Lower leg skin (tissue), 4 donors: ENCODE measurements at places on chromosomes 5 and 9.

GRCh38 chr5:80540691-80541090 is 29.4 kb downstream of the ANKRD34B start:
- DNase-seq: no peak

GRCh38 chr9:130448771-130449603 is 4.2 kb downstream of the ASS1 start:
- no peak for DNase-seq

GRCh38 chr5:155727512-155728145 is 599.3 kb upstream of the SGCD start:
- DNase-seq: no peak

DNA sequence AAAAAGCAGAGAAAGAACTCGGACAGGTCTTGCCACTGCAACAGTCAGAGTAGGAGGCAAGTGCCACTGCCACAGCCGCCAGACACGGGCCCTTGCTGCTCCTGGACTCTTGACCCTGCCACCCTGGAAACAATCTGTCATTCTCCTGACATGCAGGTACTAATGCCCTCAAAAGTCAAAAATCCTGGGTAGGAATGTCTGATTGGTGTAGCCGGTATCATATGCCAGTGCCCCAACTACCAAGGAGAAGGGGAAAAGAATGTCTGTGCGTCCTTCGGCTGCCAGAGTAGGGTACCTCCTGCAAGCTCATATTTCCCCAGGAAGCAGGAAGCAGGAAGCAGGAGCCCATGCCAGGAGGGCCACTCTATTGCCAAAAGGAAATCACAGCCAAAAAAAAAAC is 30.5 kb upstream of the F2RL1 start:
- no peak for DNase-seq

DNA sequence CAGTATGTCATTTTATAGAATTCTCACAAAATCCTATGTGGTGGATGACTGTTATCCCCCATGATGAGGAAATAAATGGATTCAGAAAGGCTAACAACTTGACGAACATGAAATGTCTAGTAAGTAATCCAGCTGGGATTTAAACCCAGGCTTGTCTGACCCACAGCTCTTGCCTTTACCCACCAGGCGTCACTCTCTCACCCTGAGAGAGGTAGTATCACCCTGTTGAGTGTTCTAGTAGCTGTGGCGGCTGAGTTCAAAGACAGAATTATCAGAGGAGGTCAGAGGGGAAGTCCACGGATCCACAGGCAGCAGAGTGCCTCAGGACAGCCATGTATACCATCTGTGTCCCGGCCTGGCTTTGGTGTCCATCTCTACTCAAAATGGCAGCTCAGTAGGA is 113.8 kb downstream of the ZNF462 start:
- DNase-seq: no peak

DNA sequence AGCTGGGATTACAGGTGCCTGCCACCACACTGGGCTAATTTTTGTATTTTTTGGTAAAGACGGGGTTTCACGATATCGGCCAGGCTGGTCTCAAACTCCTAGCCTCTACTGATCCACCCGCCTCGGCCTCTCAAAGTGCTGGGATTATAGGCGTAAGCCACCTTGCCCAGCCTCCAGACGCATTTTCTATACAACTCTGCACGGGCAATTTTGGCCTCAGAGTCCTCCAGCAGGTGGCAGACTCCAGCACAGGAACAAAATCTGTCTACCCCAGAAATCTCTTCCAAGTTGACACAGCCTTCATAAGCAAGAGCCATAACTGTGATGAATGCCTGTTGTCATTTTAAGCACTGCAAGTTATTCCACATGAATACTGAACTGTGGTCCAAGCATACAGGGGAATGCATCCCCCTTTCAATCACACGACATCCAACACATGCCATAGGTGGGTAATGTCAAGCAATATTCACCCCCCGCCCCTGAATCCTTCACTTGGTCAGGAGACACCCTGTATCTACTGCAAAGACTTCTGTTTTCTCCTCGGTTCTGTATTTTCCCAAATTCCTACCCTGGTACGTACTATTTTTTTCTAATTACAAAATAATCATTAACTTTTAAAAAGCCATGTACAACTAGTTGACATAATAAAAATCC is 50.8 kb downstream of the ALDH7A1 start:
- DNase-seq: no peak

DNA sequence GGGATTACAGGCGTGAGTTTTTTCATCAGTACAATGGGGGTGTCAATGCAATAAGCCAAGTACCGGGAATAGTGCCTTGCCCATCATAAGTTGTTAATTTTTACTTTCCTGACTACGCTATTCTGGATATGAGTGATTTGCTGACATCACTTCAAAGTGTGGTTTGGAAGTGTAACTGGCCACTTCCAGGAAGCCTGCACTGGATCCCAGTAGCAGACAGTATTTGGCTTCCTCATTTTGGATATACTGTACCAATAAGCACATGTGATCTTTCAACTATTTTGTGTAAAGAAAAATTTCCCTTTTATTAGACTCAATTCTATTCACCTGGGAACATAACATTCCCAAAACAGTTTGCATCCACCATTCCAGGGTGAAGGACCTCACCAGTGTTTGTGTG is 417.7 kb upstream of the KLF4 start:
- no peak for DNase-seq

DNA sequence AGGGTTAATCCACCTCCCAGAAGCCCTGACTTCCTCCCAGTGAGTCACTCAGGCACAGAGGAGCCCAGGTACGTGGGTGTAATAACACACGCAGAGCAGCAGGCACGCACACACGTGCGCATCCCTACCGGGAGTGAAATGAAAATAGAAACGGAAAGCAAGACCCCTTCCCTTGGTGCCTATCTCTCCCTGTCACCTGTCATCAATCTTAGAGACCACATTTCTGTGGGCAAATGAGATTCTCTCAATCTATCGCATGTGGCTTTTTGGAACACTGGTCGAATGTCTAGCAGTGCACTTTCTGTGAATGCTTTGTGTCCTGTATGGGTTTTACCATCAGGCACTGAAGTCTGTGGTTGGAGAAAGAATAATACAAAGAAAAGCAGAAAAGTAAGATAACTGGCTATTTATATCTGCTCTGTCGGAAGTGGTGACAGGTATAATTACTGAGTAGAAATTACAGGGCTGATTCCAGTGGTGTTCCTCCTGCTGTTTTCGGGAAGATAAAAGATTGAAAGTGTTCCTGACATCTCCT is 137.7 kb upstream of the GRIA1 start:
- DNase-seq: no peak

DNA sequence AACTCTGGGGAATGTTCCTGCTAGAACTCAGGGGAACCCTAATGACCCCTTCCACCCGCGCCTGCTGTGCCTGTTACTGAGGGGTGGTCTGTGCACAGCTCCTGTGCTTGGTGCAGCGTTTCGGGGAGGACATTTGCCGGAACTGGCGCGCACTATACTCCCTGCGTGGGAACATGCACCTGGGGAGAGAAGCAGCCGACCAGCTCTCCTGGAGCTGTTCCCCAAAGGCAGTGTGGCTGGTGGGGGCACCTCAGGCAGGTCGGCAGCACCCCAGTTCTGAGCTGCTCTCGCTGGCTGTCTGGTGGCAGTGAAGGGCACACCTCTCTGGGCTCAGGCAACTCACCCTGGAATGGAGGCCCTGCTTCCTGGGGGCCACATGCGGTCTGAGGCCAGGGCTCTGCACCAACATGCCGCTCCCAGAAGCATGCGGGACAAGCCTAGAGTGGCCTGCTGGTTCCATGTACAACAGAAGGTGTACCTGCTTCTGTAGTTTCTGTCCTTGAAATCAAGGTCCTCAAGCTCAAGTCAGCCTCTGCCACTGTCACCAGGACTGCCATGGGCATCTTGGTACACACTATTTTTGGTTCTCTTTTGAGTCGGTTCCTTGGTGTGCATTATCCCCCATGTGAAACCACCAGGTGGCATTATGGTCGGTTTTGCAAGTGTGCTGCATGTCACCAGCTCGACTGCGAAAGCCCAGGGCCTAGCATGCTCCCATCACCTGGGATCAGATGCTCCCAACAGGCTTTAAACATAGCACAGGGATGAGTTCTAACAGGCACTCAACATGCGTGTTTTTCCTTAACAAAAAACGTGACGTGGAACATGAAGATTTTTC is 7.8 kb upstream of the MRNIP start:
- DNase-seq: no peak

GRCh38 chr5:122463221-122463620 is 151.2 kb downstream of the SNCAIP start:
- DNase-seq: no peak

GRCh38 chr9:131697908-131698617 is 41.8 kb downstream of the RAPGEF1 start:
- DNase-seq: peak; percentile 83

- no peak for DNase-seq
Measured at GRCh38 chr5:127988146-127988760, 95.3 kb upstream of the SLC12A2 start.

- no peak for DNase-seq
Measured at GRCh38 chr5:76303921-76304320, 99.2 kb upstream of the IQGAP2 start.

- no peak for DNase-seq
Measured at GRCh38 chr5:16538006-16538405, 72.4 kb upstream of the ZNF622 start.

DNA sequence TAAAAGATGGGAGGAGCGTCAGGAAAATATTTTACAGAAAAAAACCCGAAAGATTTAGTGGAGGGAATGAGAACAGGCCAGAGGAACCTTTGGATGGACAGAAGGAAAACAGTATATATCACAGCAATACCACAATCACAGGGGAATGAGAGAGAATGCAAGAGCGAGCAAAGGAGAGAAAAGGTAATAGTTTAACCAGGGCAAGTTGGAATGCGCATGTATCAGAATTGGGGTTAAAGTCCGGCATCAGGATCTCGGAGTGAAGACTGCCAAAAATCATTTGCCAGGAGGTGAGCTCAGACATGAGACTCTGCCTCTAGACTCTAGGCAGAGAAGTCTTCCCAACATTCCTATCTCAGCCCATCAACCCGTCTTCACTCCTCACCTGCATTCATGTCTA is 36.8 kb downstream of the PCDHGC5 start:
- DNase-seq: no peak

- DNase-seq: no peak
Measured at GRCh38 chr5:29897916-29898315, 1295.6 kb upstream of the CDH6 start.

GRCh38 chr5:14109041-14109747 is 33.9 kb upstream of the TRIO start:
- peak; percentile 35 for DNase-seq

DNA sequence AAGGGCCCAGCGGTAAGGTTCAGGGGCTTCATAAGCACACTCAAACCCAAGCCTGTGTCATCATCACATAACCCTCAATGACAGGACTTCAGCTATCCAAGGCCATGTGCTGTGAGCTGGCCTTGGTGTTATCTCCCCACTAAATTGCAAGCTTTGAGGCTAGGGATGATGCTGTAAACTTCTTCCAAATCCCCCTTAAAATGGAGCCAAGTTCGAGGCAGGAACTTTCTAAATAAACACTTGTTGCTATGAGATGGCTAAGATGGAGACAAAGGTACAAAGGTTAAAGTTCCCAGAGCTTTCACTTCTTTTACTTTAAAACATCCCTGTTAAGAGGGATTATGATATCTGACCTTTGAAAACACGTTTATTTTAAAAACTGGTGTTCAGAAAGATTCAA is 123.6 kb downstream of the MYO10 start:
- no peak for DNase-seq
